ENCODE measurements at places on chromosomes 4 and X.

DNA sequence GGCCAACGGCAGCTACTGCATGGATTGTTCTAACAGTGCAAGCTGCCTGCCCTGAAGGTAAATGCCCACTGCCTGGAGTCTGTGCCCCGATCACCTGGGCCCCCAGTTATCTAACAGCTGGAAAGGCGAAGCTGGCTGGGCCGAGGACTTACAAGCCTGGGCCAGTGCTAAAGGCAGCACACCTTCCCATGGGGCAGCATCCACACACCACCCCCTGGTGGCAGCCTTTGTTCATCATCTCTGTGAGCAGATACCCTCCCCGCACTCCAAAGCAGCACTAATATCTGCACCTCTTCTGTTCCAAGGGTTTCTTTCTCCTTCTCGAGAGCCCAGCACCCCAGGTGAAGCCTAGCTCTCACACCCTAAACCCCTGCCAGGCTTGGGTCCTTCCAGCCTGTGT lies 7.6 kb downstream of the SLC2A9 start:
- DNase-seq = no peak

- DNase-seq = no peak
These were observed 48.8 kb upstream of the AFAP1 start for GRCh38 chr4:7988437-7988836.

DNA sequence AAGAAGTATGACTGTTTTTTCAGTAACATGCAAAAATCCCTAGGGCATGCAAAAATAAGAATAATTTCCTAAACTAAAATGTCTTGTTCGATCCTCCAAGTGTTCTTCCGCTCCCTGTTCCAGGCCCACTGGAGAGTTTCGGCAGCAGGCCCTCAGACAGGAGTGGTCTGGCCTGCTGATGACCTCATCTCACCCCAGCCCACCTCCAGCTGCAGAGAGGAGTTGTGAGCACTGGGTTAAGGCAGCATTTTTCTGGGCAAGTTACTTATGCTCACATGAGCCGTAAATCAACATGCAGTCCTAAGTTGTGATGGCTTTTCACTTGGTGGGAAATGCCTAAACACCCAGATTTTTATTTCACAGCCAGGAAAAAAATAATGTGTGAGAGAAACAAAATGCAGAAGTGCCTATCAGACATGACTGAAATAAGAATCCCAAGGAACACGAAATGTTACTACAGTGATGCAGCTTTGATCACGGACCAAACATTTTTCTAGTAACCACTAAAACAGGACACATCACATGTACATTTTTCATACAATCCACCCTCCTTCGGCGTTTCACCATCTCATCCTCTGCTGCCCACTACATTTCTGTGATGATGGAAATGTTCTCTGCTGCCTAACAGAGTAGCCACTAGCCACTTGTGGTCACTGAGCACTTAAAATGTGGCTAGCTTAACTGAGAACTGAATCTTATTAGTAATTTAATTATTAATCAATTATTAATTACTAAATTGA lies 153.3 kb upstream of the TBL1X start:
- DNase-seq = no peak

- DNase-seq = no peak
These were observed 291.0 kb upstream of the HAND2 start for GRCh38 chr4:173821036-173821435.

- DNase-seq = no peak
These were observed 561.3 kb upstream of the GRIA3 start for GRCh38 chrX:122622795-122623194.

DNA sequence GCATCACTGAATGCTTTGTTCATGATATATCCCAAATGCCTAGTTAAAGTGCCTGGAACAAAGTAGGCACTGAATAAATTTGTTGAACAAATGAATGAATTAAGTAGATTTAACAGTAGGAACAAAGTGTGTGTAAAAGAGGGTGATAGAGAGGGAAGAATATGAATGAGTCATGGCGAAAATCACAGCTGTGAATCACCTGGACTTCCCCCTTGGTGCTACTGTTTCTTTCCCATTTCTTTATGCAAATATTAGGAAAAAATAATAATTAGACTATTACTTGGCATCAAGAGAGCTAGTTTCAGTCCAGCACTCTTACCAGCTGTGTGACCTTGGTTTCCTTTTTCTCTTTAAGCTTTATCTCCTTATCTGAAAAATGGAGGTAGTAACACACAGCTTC lies 9.2 kb downstream of the SPIN3 start:
- no peak for DNase-seq

DNA sequence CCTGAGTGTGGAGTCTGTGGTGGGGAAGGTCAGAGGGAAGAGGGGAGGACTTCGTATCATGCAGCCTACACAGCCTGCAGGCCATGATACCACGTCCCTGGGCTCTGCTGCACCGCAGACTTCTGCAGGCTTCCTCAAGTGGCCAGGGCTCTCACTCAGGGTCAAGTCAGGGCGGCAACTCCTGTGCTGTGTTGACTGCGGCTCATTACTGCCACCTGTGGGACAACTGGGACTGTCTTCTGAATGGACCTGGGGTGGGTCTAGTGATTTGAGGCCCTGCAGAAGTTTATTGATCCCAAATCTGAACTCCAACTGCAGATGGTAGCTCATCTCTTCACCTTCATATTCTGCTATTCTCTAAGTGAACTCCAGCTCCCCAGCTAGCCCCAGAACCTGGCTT lies 167.1 kb downstream of the NSUN7 start:
- no peak for DNase-seq

GRCh38 chr4:100590325-100590724 lies 72.5 kb upstream of the EMCN start:
- no peak for DNase-seq

DNA sequence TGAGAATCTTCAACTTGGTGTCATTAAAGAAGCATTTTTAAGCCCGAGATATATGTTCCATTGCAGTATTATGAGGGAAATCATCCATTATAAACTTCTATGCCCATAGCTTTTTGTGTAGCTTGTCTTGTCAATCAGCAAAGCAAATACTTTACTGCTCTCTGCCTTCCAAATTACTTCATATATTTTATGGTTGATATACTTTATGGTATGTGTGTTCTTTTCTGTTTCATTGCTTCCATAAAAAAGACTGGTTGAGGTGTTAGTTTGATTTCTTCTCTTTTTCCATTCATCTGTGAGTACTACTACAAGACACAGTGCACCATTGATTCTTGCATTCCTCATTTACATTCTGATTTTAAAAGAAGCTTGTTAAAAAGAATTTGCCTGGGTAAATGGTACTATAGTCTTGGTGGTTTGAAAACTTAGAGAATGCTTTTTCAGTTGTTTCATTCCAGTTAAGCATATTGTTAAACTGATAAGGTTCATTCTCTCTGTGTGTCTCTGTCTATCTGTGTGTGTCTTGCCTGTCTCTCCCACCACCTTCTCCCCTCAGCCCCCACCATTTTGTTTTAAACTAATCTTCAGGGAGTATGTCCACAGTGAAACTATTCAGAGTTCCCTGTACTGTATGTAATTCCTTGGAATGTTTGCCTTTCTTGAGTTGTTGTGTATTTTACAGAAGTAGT lies 27.1 kb downstream of the STAG2 start:
- DNase-seq = no peak

- DNase-seq = no peak
These were observed 10.4 kb downstream of the MED28 start for GRCh38 chr4:17624821-17625220.

DNA sequence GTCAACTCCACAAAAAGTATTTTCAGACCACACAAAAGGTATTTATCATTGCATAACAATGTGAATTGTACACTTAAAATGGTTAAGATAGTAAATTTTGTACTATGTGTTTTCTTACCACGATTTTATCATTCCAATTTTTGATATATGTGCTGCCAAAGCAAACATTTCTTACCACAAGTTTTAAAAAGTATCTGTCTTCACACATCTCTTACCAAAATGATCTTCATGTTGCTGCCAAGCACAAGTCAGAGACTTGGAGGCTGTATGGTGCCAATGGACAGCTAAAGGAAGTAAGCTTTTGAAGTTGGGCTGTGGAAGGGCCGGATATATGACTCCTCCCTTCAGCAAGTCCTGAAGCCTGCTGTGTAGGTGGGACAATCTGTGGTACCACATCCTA lies 67.9 kb downstream of the TMLHE start:
- no peak for DNase-seq

DNA sequence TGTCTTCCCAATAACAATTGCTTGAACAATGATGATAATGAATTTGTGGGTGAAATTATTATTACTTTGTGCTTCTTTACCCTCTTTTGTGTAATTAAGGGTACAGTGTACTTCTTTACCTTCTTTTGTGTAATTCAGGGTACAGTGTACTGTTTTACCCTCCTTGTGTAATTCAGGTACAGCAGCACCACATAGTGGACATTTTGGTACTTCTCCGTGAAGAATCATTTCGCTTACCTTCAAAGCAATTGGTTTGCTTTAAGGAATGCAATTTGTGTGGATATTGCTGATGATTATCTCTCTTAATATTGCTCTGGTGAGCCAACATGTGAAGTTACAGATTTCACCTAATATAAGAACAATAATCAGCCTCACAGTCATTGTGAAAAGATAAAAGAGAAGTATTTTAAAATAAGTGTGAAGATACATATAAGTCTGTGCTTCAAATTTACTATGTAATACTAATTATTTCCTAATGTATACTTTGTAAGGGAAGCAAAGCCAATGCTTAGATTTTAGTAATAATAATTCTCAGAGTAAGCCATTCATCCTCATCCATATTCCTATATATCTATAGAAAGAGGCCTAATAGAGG lies 27.2 kb upstream of the SEC24B start:
- no peak for DNase-seq

DNA sequence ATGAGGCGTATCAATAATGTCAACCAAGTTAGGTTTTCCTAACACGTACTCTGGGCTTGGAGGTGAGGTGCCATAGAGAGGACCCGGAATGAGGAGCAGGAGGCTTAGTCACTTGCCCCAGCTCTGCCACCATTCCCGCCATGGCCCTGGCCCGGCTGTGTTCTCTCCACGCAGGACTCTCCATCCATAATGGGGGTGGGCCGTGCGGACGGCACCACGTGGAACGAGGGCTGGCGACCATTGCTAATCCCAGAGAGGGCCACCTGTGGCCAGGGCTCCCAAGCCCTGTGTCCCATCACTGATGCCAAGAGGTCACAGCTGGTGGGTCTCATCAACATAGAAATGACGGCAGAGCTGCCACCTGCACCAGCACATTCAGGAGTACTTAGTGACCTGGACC lies 76.4 kb downstream of the JAKMIP1 start:
- DNase-seq = no peak

DNA sequence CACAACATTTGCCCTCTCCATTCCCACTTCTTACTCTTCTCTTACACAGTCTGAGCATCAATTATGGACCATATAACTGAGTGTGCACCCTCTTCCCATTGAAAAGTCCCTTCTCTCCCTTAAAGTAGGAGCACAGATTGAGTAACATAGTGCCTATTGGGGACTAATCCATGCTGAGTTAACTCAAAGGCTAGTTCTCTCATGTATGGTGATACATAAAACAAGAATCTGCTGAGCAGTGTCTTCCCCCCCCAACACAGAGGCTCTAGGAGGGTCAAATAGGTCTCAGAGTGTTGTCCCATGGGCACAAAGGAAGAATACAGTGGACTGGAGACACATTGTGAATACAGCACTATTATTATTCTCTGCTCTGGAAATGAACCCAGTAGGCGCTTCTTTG lies 274.6 kb upstream of the BOD1L1 start:
- no peak for DNase-seq

GRCh38 chr4:80566203-80566872 lies 230.8 kb downstream of the CFAP299 start:
- DNase-seq = no peak

DNA sequence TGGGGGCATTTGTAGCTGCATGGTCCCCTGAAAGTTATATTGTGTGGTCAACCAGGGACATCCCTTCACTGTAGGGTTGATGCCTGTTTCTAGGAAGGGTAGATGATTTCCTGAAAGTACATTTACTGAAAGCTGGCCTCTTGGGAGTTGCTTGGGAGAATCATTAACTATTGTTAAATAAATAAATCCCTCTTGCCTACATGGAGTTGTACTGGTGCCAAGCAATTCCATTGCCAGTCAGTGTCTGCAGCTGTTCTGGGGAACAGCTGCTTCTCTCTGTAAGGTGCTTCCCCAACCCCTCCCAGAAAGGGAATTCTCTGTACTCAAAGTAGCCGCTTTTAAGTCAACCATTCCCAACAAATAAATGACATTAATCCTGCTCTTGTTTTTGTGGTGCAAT lies 51.1 kb downstream of the C4orf51 start:
- DNase-seq = no peak

- DNase-seq = no peak
These were observed at the start of gene SH3BP2 for GRCh38 chr4:2792711-2793585. Gene SH3BP2 (plus strand): TSS chr4:2793085. CDS start chr4:2820618, 27,533 bp downstream.

- DNase-seq = no peak
These were observed 144.7 kb downstream of the FAM47A start for GRCh38 chrX:33987458-33987857.

GRCh38 chr4:26076000-26076587 lies 162.1 kb downstream of the SMIM20 start:
- DNase-seq = no peak

GRCh38 chr4:160129439-160129838 lies 1026.6 kb downstream of the RAPGEF2 start:
- DNase-seq = no peak

DNA sequence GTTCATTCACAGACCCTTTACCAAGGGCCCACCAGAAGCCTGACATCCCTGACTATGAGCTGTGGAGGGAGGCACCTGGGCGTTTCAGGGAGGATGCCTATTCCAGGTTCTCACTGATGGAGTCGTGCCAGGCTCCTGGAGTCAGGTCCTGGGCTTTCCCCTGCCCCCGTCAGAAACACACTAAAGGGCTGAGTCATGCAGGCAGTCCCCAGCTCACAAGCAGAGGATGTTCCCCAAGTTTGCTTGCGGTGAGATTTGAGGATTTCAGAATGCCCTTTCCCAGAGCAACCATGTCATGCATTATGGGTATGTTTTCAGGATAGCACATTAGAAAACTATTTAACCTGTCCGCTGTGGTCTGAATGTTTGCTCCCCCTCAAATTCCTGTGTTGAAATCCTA lies 45.2 kb downstream of the FHDC1 start:
- DNase-seq = no peak

GRCh38 chrX:68695206-68695845 lies 47.9 kb downstream of the STARD8 start:
- DNase-seq = no peak

- no peak for DNase-seq
These were observed 21.5 kb upstream of the GTPBP6 start for GRCh38 chrX:340121-340520.

- DNase-seq = no peak
These were observed 27.6 kb upstream of the CFAP299 start for GRCh38 chr4:80307774-80308465.

DNA sequence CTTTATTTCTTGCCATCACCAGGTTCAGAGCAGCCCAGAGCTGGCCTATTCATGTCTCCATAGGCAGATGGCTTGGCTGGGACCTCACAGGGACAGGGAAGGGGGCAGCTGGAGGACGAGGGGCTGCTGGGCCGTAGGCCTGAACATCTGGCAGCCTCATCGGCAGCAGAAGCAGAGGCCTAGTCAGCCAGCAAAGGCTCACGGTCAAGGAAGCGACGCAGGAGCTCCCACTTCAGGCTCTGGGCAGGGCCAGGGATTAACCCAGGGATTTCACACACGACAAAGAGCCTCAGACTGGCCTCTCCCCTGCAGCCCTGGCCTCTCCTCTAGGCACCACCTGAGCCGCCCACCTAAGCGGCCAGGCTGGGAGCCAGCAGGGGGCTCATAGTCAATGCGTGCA lies 46.0 kb upstream of the MAN2B2 start:
- DNase-seq = no peak

GRCh38 chr4:106971636-106972035 lies 64.5 kb downstream of the DKK2 start:
- DNase-seq = no peak

- DNase-seq = no peak
These were observed 88.3 kb upstream of the UNC5C start for GRCh38 chr4:95637043-95637600.

GRCh38 chr4:53645108-53645507 lies 53.8 kb upstream of the LNX1 start:
- DNase-seq = no peak

All from stimulated activated CD8-positive, alpha-beta memory T cell treated with anti-CD3 and anti-CD28 coated beads, Interleukin-7, amount 100 ng/mL, for 1 hour (primary cell).